Nucleus accumbens (tissue), 56 donors: ENCODE measurements at places on chromosomes 3 and 15.

- no peak for DNase-seq
Measured at GRCh38 chr15:60972866-60973265, 256.2 kb downstream of the RORA start.

GRCh38 chr15:90286678-90287077 is 21.2 kb downstream of the NGRN start:
- no peak for DNase-seq

- no peak for DNase-seq
Measured at GRCh38 chr15:94086341-94086740, 145.0 kb upstream of the MCTP2 start.

- DNase-seq = no peak
Measured at GRCh38 chr3:178525251-178525650, 11.0 kb upstream of the KCNMB2 start.

GRCh38 chr15:58521293-58521991 is 89.7 kb downstream of the LIPC start:
- peak; percentile 30 for DNase-seq

- DNase-seq = peak; percentile 98
Measured at GRCh38 chr3:188052169-188053035, 101.6 kb upstream of the LPP start.

- DNase-seq = no peak
Measured at GRCh38 chr3:21665444-21666100, 85.4 kb downstream of the ZNF385D start.

- DNase-seq = no peak
Measured at GRCh38 chr3:76582632-76583378, 457.1 kb upstream of the ROBO2 start.

DNA sequence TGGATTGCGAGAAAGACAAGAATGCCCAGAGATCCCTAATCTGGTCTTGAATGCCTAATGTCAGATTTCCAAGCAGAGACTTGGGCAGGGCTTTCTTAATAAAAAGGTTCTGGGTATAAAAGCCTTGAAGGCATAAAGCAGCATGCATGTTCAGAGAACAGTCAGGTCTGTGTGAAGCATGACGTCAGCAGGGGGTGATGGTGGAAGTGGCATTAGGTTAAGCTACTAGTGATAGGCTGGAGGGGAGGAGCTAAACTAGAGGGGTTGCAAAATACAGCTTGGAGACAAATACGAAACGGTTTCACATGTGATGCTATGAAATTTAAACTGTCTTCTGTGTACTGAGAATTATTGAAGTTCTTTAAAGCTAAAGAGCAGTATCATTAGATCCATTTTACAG is 125.6 kb downstream of the VPS8 start:
- DNase-seq = no peak

- no peak for DNase-seq
Measured at GRCh38 chr15:74311734-74312444, 55.6 kb downstream of the CYP11A1 start.

DNA sequence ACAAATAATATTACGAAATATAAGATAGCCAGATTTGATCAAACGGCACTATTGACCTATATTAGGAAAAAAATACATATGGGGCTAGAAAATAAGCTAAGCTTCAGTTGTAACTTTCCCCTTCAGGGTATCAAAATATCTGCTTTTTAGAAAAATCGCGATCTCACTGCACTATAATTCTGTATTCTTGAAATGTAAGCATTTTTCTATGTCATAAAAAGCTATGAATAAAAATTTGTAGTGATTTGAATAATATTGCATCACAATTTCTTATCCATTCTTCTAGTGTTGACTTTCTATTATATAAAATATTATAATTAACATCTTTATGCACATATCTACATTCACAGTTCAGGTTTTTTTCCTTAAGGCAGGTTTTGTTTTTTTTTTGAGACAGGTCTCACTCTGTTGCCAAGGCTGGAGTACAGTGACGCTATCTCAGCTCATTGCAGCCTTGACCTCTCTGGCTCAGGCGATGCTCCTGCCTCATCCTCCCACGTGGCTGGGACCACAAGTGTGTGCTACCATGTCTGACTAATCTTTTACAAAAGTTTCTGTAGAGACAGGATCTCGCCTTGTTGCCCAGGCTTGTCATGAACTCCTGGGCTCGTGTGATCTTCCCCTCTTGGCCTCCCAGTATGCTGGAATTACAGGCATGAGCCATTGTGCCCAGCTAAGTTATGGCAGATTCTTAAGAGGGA is 21.6 kb downstream of the EMC4 start:
- DNase-seq = no peak
